ENCODE measurements at places on chromosomes 5 and 9.

- DNase-seq: no peak
Measured at GRCh38 chr5:136192526-136193321, at the start of gene SMIM32. SMIM32 (minus strand) TSS chr5:136193162; CDS start chr5:136192524, 638 bp downstream.

DNA sequence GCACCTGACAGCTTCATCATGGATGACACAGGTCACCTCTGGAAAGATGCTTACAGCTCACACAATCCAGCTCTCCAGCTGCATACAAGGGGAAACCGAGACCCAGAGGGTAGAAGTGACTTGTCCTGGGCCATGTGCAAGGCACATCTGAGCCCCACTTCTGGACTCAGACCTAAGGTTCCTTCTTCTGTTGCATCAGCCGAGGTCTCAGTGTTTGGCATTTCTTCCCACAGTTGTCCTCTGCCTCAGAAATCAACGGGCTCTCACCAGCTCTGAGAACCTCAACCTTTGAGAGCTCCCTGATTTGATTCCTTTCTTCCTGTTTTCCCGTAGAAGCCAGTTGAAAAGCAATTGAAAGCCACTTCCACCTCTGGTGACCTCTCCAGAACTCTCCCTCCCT lies 38.7 kb upstream of the COL15A1 start:
- no peak for DNase-seq

GRCh38 chr5:77748160-77748559 lies 28.0 kb downstream of the TBCA start:
- no peak for DNase-seq

DNA sequence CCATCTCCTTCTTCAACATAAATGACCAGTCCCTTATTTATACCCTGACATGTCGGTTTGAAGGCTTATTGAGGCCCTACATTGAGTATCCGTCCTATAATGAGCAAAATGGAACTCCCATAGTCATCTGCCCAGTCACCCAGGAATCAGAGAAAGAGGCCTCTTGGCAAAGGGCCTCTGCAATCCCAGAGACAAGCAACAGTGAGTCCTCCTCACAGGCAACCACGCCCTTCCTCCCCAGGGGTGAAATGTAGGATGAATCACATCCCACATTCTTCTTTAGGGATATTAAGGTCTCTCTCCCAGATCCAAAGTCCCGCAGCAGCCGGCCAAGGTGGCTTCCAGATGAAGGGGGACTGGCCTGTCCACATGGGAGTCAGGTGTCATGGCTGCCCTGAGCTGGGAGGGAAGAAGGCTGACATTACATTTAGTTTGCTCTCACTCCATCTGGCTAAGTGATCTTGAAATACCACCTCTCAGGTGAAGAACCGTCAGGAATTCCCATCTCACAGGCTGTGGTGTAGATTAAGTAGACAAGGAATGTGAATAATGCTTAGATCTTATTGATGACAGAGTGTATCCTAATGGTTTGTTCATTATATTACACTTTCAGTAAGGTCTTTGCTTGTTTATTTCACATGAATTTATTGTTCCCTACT lies 38.2 kb upstream of the BTNL3 start:
- DNase-seq: no peak

GRCh38 chr9:97557606-97558095 lies 56.2 kb downstream of the TMOD1 start:
- DNase-seq: no peak

DNA sequence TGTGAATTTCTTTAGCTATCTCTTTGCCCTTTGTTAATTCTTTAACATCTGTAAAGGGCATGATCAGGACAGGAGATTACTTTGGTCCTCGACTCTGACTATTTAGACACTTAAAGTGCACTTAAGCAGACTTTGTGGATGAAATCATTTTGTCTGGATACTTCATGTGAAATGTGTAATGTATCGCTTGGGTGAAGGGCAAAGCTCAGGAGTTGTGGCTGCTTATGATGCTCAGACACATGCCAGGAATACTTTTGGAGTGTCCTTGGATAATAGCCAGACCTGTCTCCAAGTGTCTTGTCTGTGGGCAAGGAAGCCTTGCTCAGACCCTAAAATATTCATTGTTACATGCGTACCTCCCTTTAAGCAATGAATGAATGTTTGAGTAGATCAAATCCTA lies 87.8 kb downstream of the RAI14 start:
- DNase-seq: no peak

DNA sequence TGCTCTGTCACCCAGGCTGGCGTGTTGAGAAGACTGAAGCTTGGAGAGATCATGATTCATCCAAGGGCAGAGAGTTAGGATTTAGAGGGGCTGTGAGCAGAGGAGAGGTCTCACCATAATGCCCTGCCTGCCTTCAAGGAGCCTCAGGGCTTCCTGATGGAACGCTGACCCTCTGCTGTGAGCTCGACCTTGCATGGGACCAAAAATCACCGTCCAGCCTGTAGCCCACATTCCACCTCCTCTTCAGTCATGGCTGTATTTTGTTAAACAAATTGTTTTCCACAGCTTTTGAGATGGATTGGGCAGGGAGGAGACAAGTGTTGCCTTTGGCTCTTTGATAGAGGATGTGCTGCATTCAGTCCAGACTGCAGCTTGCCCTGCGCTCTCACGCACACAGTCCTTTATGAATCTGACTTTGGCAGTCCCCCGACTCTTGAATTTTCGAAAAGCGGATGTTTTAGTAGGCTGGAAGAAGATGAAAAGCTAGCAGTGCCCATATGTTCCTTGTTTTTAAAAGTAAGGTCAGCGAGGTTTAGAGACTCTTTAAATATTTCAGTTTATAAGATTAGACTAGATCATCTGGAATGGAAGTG lies 79.5 kb downstream of the MVB12B start:
- no peak for DNase-seq

DNA sequence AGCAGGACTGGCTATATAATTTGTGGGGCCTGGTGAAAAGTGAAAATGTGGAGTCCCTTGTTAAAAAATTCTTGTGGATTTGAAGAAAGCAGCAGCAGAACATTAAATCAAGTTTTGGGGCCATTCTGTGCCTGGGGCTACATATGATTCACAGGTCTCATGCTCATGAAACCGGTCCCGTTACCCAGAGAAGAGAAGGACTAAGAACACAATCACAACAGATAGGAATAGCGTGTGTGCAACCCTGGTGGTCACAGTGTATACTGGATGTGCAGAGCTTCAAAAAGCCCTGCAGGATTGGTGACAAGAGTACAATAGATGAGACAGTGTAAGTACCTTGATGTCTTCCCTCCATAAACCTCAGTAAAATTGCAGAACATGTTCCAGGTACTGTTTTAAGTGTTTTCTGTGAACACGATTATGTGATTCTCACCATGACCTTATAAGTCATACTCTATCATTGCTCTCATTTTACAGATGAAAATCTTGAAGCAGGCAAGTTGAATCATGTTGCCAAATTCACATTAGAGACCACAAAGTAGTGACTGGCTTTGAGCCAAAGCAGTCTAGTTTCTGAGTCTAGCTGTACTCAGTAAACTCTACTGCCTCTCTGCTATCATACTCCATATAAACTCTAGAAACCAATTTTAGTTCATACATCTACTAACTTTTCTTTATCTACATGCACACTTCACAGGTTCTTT lies 636.5 kb downstream of the TAF11L14 start:
- DNase-seq: no peak

DNA sequence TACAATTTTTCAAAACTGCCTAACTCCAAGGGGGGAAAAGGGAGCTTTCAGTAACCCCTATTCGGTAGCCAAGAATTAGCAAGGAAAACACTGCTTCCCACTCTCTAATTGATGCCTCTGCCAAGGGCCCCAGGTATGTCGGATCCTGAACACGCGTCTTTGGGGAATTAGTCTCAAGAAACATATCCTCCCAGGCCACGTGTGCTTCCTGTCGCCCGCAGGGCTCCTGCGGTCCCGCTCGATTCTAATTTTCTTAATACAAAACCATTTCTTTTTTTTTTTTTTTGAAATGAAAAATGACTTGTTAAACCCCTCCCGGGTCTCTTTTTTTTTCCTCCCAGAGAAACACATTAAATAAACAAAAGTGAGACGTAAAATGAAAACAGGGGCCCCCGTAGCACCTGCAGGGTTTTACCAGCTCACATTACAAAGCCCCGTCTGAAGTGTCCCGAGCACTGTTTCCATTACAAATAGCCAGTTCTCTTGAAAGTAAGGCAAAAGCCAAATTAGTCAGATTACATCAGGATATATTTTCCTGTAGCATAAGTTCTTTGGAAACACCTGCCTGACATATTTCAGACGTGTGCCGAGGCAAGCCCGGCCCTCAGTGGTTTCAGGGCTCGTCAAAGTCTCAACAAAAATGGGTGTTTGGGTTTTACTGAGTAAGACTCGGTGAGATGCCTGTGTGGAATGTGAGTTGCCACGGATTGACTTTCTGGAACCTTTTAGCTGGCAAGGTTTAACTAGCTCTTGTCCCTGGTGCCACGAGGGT lies 21.5 kb downstream of the SMIM23 start:
- no peak for DNase-seq

- DNase-seq: peak; percentile 28
Measured at GRCh38 chr9:92807757-92808725, 43.4 kb upstream of the BICD2 start.

DNA sequence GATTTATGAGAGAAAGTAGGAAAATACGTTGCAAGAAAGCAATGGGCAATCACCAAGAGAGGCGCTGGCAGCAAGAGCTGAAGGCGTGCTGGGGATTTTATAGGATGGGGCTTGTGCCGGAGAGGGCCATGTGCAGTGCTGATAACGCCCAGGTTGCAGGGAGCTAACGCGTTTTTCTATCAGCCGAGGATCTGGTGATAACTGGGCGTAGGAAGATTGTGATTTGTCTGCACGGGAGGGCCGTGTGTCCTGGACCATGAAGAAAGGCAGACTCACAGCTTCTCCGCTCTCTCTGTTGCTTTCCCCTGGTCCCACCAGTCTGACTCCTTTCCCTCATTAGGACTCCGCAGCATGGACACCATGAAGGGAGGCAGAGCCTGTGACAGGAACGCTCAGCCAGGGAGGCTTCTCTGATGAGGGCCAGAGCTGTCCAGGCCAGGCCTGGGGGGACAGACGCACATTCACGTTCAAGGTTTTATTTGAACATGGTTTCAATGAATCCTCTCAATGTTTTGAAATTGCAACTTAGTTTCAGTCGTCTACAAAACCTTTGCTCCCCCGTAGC lies 11.9 kb upstream of the CACNA1B start:
- DNase-seq: no peak

GRCh38 chr9:37029776-37030610 lies 4.1 kb downstream of the PAX5 start:
- no peak for DNase-seq

- DNase-seq: no peak
Measured at GRCh38 chr5:68343421-68343826, 127.9 kb downstream of the PIK3R1 start.

DNA sequence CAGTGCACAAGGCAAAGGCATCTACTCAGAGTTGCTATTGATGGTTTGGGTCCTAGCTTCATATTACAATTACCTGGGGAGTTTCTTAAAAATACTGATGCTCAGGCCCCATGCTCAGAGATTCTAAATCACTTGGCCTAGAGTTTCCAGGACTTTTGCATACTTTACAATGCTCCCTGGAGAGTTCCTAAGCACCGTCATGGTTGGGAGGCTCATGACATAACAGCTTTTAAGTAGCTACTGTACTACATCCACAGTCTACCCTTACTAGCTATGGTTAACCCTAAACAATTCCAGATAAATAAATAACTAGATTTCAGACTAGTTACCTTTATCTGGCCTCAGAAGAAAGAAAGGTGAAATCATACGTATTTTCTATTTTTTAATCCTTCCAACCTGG lies 414.4 kb downstream of the PDE4D start:
- DNase-seq: no peak

DNA sequence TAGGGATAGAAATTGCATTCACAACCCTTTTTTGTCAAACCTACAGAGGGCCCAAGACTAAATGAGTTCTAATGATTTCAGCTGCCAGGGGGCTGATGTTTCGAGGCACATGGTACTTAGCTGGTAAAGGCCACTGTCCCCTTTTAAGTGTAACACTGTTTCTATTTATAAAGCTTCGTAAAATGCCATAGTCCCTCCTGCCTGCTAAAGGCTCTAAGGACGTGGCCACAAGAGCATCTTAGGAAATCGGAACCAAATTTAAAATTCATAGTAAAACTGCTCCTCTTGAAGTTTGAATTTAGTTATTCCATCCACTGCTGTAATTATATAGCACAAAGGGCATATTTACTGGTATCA lies 170.3 kb upstream of the WWC1 start:
- DNase-seq: no peak

GRCh38 chr9:85502815-85503655 lies 238.7 kb downstream of the AGTPBP1 start:
- no peak for DNase-seq

GRCh38 chr9:72360324-72360723 lies 4.7 kb downstream of the ZFAND5 start:
- no peak for DNase-seq

DNA sequence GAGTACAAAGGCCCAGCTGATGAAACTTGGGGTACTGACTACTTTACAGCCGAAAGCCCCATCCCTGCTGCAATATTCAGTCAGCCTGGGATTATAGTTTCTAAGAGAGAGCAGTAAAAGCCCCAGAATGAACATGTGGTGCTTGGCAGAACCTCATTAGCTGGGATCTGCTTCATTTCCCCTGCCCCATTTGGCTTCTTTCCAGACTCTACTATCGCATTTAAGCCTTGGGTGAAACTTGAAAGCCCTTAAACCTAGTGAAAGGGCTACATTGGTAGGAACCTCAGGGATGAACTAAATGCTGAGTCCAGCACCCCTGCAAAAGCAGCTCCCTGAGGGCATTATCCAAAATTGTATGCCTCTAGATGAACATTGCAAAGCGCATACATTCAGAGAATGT lies 631.1 kb downstream of the ACTL7B start:
- no peak for DNase-seq

- no peak for DNase-seq
Measured at GRCh38 chr9:95845751-95846150, 29.7 kb upstream of the ERCC6L2 start.

DNA sequence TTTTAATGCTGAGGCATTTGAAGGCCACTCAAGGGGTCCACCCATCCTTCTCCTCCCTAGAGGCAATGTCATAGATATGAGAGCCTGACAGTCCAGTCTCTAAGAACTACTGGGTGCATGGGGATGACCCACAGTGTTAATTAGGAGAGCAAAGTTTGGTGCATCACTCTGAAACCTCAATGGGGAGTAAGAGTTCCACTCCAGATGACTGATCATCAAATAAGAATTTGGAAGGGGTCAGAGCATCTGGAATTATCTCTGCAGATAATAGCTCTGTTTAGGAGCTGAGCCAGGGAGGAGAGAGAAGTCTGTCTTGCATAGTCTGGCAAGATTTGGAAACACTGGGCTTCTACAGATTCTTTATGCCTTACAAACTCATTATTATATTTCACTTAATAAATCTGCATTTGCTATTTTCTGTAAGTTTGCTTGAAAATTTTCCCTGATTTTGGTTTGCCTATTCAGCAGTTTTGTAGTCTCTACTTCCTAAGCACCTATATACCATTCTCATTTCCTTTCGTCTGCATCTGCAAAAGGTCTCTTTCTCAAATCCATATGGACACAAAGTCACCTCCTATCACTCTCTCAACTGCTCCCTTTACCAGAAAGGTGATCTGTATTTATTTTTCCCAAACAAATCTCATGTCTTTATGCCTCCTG lies 27.7 kb downstream of the FGF10 start:
- DNase-seq: no peak

GRCh38 chr5:117394506-117395157 lies 820.0 kb upstream of the SEMA6A start:
- no peak for DNase-seq

GRCh38 chr9:108069991-108070390 lies 580.4 kb upstream of the KLF4 start:
- no peak for DNase-seq

Data from stimulated activated CD4-positive, alpha-beta T cell treated with anti-CD3 and anti-CD28 coated beads, Interleukin-4, amount 100 ng/mL, for 4 hours (primary cell).